ENCODE measurements at places on chromosomes 2 and 18. TPM values are rescaled to one million over a fixed set of nuclear protein-coding genes. Genes with fewer than 3 reads are reported as not detected.

Gene SCYGR4
- not detected for total RNA-seq

GRCh38 chr2:181153886-181154285 lies 173.5 kb downstream of the UBE2E3 start:
- DNase-seq: no peak

DNA sequence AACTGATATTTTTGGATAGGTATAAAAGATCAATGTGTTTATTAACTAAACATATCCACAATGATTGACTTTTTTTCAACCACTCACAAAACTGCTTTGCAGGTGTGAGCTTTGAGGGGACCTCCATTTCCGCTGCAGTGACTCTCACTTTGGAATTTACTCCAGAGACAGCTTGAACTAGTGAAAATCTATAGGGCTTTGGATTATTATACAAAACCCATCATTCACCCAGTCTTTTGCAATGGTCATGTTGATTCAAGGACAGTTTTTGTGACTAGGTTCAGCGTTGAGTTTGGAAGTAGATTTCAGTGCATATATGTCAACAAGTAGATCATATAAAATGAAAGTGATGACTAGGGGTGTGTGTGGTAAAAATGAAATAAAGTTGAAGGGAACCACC lies 87.7 kb downstream of the EHBP1 start:
- no peak for DNase-seq

Gene RGPD3
- 0.18 TPM for total RNA-seq

DNA sequence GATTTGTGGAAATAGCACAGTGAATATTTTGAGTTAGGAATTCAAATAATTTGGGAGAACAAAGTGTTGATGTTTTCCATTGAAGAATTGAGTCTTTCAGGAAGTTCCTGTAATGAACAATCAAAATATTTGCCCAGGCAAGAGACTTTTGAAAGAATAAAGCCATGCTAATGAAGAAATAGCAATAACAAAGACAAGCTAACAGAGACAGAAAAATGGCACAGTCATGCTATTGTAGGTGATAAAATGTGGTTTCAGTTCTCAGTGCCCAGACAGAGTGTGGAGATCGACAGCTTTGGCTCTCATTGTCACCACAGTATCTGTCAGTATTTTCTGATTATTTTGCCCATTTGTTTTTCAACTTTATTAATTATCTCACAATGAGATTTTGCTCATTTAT lies 490.8 kb upstream of the PIK3C3 start:
- no peak for DNase-seq

GRCh38 chr2:40741532-40741931 lies 289.6 kb upstream of the SLC8A1 start:
- DNase-seq: no peak

Gene SULT1C4
- 10.3 TPM for total RNA-seq

DNA sequence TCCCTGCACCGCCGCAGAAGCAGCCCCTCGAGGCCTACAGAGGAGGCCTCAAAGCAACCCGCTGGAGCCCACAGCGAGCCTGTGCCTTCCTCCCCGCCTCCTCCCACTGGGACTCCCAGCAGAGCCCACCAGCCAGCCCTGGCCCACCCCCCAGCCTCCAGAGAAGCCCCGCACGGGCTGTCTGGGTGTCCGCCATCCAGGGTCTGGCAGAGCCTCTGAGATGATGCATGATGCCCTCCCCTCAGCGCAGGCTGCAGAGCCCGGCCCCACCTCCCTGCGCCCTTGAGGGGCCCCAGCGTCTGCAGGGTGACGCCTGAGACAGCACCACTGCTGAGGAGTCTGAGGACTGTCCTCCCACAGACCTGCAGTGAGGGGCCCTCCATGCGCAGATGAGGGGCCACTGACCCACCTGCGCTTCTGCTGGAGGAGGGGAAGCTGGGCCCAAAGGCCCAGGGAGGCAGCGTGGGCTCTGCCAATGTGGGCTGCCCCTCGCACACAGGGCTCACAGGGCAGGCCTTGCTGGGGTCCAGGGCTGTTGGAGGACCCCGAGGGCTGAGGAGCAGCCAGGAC lies 31.2 kb downstream of the GPC1 start:
- peak; percentile 35 for DNase-seq

- no peak for DNase-seq
These were observed 202.8 kb upstream of the THUMPD2 start for GRCh38 chr2:39981883-39982311.

Gene MYOM1
- total RNA-seq: 26.3 TPM

Gene CYP26B1
- 12.9 TPM for total RNA-seq

DNA sequence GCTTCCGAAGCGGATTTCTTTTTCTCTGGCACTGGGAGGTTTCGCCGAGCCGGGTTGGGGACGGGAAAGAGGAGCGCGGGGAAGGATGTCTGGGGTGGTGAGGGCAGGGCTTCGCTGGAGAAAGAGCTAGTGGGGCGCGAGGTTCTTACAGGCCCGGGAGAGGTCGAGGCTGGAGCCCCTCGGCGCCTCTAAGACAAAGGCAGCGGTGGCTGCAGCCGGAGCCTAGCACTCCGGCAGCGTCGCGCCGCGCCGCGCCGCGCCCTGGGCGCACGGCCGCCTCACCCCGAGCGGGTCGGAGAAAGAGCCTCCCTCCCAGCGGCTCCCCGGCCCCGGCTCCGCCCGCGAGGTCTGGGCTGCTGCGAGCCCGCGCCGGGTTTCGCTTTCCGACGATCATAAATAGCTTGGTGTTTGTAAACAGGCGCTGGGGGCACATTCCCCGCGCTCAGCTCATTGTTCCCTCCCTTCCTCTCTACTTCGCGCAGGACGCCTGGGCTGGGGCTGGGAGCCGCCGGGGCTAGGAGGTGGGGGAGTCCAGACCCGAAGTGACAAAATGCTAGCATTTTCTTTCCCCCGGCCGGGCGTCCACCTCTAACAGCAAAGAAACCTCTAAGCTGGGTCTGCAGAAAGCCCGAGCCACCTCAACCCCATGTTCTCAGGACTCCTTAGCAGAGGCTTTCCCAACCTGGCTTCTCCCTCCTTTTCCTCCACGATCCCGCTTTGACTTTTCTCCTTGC lies 813 bp upstream of the MEIS1 start:
- peak; percentile 87 for DNase-seq

GRCh38 chr2:157254041-157254440 lies 3.5 kb upstream of the GALNT5 start:
- DNase-seq: no peak

DNA sequence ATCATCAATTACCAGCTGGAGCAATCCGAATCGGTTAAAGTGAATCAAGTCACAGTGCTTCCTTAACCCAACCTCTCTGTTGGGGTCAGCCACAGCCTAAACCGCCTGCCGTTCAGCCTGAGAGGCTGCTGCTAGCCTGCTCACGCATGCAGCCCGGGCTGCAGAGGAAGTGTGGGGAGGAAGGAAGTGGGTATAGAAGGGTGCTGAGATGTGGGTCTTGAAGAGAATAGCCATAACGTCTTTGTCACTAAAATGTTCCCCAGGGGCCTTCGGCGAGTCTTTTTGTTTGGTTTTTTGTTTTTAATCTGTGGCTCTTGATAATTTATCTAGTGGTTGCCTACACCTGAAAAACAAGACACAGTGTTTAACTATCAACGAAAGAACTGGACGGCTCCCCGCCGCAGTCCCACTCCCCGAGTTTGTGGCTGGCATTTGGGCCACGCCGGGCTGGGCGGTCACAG lies 496 bp upstream of the ITGA4 start:
- DNase-seq: peak; percentile 74

- DNase-seq: no peak
These were observed 84.0 kb downstream of the MSH2 start for GRCh38 chr2:47486841-47487497.

GRCh38 chr18:49459404-49460171 lies 857 bp downstream of the DYM start:
- no peak for DNase-seq

Gene EGR4
- total RNA-seq: not detected

Gene IL1RN
- 7.1 TPM for total RNA-seq

Gene ITGAV
- total RNA-seq: 146 TPM

Gene TFCP2L1
- 1.7 TPM for total RNA-seq

Gene PLA2R1
- total RNA-seq: 28.8 TPM

DNA sequence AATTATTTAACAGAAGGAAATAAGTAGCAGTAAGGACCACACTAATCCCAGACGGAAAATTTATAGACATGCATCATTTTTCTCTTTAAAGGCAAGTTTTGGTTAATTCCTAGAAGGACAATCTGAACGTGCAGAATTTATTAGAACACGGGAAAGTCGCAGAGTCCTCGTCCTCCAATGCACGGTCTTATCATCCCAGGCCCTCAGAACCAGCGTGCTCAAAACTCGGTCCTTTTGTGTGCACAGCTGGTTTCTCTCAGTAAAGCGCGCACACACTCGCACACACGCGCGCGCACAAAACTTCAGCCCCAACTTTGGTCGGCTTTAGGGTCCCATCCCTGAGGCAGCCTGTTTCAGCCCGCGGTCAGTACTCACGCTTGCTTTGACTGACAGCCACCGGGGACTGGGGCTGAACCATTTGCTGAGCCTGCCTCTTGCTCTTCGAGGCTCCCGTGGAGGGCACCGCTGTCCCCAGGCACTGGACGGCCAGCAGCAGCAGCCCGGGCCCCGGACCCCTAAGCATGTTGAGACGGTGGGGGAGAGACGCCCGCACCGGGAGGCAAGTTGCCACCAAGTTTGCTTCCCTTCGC lies 493 bp downstream of the FN1 start:
- DNase-seq: no peak

DNA sequence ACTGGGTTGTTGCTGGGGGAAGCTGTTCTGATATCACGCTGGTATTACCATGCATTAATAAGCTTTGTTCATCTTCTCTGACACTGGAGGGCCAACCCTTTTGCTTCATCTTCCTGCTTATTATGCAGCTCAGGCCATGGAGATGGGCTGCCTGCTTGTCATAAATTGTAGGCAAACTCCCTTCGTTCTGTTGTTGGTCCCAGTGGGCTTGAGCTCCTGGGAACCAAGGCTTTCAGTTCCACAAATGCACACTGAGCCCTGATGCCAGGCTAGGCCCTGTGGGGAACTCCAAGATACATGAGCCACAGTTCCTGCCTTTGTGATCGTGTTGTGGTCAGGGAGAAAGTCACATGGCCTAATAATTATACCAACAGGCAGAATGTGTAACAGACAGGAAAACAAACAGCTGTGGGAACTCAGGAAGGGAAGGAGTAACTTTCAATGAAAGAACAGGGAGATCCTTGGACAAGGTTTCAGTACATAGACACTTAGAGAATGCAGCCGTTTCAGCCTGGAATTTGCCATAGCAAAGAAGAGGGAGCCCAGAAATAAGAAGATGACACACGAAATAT lies 49.0 kb upstream of the BCL2L11 start:
- DNase-seq: peak; percentile 55

Gene MZT2B
- 190 TPM for total RNA-seq

- no peak for DNase-seq
These were observed 32.8 kb downstream of the FSIP2 start for GRCh38 chr2:185771396-185771795.

- peak; percentile 33 for DNase-seq
These were observed 76.5 kb downstream of the SFXN5 start for GRCh38 chr2:72994991-72995380.

Gene KYNU
- total RNA-seq: 6.8 TPM

Gene UGT1A3
- not detected for total RNA-seq

Gene C2orf15
- 0.65 TPM for total RNA-seq

DNA sequence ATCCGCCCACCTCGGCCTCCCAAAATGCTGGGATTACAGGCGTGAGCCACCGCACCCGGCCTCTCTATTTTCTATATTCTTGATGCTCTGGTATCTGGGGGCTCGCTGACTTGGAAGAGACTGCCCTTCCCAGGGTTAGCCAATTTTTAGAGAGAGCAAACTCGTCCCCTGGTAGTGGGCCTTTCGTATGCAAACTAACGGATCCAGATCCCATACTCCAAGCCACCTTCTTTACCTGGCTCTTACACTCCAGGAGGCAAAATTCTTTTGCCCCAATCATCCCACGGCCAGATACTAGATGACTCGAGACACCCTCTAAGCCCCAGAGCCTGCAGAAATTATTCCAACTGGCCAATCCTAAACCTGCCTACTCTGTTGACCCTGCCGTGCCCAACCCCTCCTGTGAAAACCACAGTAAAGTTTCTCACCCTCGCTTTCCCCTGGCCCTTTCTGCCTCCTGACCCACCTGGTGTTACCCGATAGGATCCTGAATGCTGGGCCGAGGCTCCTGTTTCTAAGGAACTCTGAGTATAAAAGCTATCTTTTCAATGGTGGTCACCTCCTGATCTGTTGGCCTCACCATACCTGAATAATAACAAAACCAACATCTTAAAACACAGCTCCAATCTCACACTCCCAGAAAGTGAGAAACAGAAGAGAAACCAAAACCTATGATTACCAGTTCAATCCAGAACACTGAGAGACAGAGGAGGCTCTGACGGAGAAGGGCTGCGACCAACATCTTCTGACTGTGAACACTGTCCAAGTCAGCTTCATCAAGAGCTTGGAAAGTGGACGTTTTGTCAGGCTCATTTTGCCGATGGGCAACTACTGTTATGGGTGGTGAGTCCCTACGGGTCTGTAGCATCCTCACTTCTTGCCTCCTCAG lies 57.6 kb upstream of the ZNF532 start:
- no peak for DNase-seq

Gene B3GNT7
- total RNA-seq: 6.7 TPM

GRCh38 chr2:42013409-42013808 lies 34.4 kb upstream of the PKDCC start:
- no peak for DNase-seq

Gene ENOSF1
- 88.3 TPM for total RNA-seq

Gene MDH1B
- total RNA-seq: 0.29 TPM

Gene PLB1
- total RNA-seq: 4.9 TPM

Gene DGUOK
- total RNA-seq: 47.5 TPM

DNA sequence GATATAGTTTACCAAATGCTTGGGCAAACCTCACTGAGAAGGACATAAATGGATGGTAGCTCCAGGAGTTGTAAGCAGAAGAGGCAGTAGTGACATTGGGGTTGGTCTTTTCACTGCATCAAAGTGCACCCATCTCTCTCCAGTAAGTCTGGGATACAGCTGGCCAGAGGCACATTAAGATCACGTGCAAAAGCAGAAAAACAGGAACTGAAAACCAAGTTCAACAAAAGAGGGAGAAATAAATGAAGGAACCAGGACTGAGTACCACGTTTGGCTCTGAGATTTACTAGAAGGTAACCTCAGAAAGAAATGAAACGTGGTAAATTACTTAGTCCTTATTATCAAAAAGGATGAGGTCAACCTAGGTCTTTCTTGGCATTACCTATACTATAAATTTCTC lies 259.2 kb downstream of the OSR1 start:
- no peak for DNase-seq

Gene STARD6
- total RNA-seq: not detected

GRCh38 chr2:150424406-150424805 lies 63.1 kb downstream of the RND3 start:
- DNase-seq: no peak

DNA sequence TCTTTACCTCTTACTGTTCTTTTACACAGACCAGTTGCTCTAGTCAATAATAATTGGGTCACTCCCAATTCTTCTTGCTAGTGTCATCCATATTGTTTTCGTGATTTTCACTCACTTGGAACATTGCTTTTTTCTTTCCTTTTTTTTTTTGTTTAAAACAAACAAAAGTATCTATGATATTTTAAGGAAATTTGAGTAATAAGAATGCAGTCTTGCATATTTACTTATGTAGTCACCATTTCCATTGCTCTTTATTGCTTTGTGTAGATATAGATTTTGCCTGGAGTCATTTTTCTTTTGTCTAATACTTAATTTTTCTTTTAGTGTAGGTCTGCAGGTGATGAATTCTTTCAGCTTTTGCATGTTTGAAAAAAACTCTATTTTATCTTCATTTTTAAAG lies 71.9 kb downstream of the WDR7 start:
- no peak for DNase-seq

GRCh38 chr18:37508207-37508606 lies 57.4 kb downstream of the CELF4 start:
- no peak for DNase-seq

- DNase-seq: no peak
These were observed 12.8 kb downstream of the ASIC4 start for GRCh38 chr2:219527076-219527394.

Gene AQP4
- not detected for total RNA-seq

Gene ALPI
- total RNA-seq: not detected
